ENCODE measurements at places on chromosomes 2 and 18.

- no peak for DNase-seq
Measured at GRCh38 chr2:142545036-142545435, 332.4 kb upstream of the KYNU start.

- no peak for DNase-seq
Measured at GRCh38 chr2:45083175-45083574, 73.9 kb upstream of the SIX2 start.

GRCh38 chr2:158513841-158514240 is 57.1 kb downstream of the PKP4 start:
- no peak for DNase-seq

DNA sequence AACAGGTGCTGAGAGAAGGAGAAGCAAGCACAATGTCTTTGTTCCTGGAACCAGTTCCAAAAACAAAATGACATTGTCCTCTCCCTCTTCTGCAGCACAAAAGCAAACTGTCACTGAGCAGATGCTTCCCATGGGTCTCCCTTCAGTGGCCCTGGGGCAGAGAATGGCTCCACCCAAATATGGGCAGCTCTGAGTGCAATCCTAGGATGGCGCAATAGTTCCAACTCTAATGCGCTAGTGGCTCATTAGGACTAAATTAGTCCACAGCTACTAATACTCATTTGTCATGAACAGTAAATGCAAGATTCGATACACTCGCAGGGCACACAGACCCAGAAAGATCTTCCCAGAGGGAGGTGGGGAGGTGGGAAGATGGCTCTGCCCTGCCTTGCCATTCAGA is 205.2 kb upstream of the CHAC2 start:
- no peak for DNase-seq

- no peak for DNase-seq
Measured at GRCh38 chr2:30492619-30493018, 45.6 kb downstream of the LCLAT1 start.

GRCh38 chr18:48854780-48855179 is 96.0 kb downstream of the SMAD7 start:
- DNase-seq: no peak

- no peak for DNase-seq
Measured at GRCh38 chr2:196361606-196362326, 190.4 kb upstream of the STK17B start.

DNA sequence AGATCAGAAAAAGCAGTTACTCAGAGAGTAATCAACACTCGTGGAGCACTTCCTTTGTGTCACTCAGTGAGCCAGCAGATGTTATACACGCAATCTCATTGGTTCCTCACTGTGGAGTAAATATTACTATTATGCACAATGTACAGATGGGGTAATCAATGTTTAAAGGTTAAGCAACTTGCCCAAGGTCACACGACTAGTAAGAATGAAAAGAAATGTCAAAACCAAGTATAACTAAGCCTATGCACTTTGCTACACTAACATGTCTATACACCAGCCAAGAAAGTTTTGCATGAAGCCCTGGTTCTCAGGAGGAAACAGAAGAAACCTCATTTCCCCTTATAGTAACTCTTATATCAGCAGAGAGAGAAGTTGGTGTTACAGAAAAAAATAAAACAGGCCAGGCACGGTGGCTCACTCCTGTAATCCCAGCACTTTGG is 5.4 kb downstream of the METTL21A start:
- no peak for DNase-seq

DNA sequence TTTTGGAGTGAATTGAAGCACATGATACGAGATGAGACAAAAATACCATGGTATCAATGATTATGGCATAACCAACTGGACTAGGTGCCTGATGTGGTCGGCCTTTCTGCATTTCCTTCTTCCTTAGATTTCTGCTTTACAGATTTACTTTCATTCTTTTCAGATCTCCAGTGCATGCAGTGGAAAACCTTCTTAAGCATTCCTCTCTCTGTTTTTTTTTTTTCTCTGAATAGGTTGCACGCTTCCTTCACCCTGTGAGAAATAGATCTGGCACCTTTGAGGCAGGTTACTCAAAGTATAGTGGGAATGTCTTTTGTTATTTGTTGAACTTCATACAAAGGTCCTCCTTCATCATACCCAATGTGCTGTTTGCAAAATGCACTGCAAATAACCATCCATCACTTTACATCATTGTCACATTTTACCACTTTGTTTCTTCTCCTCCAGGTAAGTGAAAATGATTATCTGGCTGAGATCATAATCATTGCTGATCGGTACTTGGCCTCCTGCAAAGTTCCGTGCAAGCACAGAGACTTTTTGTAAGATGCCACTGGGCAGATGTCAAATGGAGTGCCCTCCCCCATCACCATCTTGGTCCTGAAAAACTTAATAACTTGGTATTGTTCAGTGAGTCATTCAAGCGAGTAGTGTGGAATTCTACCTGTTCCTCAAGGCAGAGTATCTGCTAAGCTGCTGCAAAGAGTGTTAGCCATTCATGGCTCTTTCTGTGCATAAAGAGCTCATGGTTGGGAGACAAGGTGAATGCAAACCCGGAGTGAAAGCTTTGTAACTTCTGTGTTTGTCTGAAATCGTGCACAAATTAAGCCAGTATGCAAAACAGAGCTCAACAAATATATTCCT is 30.0 kb upstream of the KLHL14 start:
- no peak for DNase-seq

DNA sequence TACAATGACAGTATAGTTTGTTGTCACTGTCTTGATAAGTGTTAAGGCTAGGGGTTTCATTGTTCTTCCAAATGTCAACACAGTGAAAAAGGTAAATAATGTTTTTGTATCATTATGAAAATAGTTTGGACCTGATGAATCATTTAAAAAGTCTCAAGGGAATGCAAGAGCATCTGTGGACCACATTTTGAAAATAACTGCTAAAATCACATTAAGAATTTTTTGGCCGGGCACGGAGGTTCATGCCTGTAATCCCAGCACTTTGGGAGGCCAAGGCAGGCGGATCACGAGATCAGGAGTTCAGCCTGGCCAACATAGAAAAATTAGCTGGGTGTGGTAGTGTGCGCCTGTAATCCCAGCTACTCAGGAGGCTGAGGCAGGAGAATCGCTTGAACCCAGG is 10.3 kb downstream of the SCN1A start:
- DNase-seq: no peak

DNA sequence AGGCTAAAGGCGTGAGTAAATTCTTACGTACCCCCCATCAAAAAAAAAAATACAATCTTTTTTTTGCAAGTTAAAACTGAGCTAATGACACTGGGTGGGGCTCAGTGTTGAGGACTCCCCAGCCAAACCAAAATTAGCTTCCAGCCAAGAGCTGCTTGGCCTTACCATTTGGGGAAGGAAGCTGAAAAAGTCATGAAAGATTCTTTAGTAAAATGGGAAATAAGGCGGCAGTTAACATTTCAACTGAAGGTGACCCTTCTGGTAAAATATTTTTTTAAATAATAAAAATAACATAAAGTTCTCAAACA is 16.4 kb downstream of the SMAD7 start:
- no peak for DNase-seq

DNA sequence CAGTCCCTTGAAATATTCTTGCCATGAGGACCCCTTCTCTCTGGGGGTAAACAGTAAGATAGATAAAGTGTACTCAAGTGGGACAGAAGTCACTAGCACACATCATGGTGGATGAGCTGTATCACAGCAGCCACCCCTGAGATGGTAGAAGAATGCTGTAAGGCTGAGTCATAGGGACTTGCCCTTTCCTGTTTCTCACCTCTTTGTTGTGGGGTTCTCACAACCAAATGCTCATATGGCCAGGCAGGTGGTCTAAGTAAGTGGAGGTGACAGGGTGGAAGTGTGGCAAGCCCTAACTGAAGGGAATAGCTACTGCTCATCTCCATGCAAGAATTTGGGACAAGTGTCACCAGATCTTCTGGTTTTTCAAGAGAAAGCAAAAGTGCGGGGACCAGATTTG is 202.7 kb upstream of the SLC14A2 start:
- no peak for DNase-seq

All from small intestine (tissue), 16 donors.